H1 (cell line): ENCODE measurements at places on chromosomes 11 and 22. TPM values are rescaled to one million over a fixed set of nuclear protein-coding genes. Genes with fewer than 3 reads are reported as not detected.

The TCN2 gene
- polyA plus RNA-seq = 87.8 and 91.7 TPM in 2 replicates

The NRIP3 gene
- 2.4 and 3.9 TPM in 2 replicates for polyA plus RNA-seq

The KRTAP5-7 gene
- not detected in 2 replicates for polyA plus RNA-seq

The KRTAP5-10 gene
- 0.11 and 0.12 TPM in 2 replicates for polyA plus RNA-seq

The CELSR1 gene
- 9.0 and 16.4 TPM in 2 replicates for polyA plus RNA-seq

The FADD gene
- 29.0 and 37.4 TPM in 2 replicates for polyA plus RNA-seq

DNA sequence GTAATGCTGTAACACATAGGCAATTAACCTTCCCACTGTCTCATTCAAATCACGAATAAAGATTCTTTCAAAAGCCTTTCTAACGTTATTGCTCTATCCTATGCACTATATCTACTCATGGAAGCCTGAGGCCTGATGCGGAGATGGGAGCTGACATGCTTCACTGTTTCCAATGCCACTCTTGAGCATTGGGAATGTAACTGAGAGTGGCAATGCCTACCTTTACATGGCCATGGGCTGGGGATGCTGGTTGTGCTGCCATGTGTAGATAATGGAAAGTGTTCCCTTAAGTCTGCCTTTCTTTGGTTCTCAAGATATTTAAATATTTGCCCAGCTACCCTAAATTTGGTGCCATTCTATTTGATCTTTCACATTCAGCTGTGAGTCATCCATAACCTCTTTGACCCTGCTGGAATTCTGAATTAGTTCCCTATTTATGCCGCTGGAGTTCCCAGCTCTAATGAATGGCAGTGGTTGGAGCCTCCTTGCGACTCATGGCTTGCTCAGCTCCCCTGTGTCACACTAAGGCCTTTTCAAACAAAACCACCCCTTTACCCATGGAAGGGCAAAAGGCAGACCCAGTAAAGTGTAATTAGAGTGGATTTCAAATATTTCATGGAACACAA lies 21.4 kb upstream of the DKK3 start:
- no peak for DNase-seq

DNA sequence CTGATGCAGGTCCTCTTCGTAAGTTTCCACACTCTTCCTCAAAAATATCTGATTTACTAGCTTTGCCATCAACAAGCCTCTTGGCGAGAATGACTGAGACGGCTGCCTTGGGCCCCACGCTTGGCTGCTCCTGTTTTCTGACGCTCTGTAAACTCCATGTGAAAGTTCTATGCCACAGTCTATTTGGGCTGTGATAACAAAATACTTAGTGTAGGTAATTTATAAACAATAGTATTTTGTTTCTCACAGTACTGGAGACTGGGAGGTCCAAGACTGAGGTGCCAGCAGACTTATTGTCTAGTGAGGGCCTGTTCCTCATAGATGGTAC lies 123.2 kb upstream of the SORL1-AS1 start:
- no peak for DNase-seq

GRCh38 chr11:74132833-74133232 lies 38.0 kb downstream of the C2CD3 start:
- DNase-seq = no peak

- no peak for DNase-seq
These were observed 9.4 kb downstream of the IFITM10 start for GRCh38 chr11:1740786-1741530.

- DNase-seq = no peak
These were observed 3.5 kb downstream of the SYVN1 start for GRCh38 chr11:65130631-65131416.

- DNase-seq = peak; percentile 44
These were observed 29.2 kb upstream of the KLHL35 start for GRCh38 chr11:75462117-75462653.

DNA sequence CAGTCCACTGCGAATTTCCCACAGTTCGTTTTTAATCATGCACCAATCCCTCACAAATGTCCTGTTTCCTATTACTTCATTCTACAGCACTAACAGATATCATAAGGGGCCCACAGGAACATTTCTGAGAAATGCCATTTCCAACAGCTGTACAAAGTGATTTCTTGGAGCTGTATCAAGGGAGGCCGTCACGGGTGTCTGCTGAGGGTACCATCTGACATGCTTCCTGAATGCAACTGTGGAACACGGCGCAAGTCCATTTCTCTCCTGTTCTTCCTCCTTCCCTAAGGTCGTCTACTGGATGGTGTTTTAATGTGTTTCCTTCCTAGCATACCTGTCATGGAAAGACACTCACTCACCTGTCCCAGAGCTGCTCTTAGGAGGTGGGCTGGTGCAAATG lies 320.7 kb downstream of the LARGE1 start:
- DNase-seq = no peak

DNA sequence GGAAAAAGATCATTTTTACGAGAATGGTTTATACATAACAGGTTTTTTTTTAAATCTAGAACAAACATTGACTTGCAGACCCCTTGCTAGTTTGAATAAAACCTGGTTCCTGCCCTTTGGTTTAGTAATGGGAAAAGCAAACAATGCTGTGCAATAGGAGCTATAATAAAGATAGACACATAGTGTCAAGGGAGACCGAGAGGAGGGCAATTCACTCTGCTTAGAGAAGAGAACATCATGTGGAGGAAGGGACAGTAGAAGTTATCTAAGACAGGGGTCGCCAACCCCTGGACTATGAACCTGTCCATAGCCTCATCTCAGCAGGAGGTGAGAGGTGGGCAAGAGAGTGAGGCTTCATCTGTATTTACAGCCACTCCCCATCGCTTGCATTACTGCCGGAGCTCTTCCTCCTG lies 7.0 kb upstream of the RDX start:
- DNase-seq = no peak

GRCh38 chr11:86594746-86595145 lies 77.7 kb downstream of the ME3 start:
- no peak for DNase-seq

DNA sequence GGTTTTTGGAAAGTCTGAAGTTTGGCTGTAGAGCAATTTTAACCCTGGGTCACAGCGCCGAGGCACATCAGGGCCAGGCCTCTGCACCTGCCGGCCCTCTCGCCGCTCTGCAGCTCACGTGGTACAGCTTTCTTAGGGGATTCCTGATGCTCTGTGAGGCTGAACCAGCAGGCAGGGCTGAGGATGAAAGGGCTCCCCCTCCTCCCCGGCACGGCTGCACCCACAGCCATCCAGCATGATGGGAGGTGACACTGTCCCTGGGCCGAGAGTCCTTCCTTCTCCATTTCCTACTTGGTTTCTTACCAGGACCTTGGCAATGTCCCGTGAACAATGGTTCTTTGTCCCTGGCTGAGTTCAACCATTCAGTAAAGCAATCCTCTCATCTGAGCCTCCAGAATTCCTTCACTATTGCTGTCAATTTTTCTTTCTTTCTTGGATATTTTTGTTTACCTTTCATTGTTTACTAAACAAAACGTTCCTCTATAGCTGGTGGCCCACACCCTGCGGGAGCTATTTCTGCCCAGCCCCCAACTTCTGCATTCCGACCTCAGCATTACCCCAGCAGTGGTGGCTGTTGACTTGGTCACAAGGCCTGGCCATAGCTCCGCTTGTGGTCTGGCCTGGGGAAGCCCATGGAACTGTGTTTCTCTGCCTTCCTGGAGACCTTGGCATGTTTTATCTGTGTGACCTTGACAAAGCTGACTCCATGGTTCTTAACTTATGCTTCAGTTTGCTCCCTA lies 172.8 kb upstream of the B3GAT1 start:
- peak; percentile 41 for DNase-seq

DNA sequence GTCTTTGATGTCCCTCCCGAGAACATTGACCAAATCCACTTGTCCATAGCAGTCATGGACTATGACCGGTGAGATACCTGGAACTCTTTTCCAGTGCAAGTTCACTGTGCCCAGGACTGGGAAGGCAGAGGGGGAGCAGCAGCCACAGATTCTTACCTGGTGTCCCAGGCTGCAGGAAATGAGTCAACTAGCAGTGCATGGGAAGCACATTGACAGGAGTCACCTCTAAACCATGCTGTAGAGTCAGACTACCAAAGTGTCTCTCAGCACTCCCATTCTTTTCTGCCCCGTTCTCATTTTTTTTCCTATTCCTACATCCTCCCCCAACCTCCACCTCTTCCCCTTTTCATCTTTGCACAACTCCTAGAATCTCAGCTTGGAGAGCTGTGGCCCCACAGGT lies 67.2 kb upstream of the OLFML1 start:
- no peak for DNase-seq

DNA sequence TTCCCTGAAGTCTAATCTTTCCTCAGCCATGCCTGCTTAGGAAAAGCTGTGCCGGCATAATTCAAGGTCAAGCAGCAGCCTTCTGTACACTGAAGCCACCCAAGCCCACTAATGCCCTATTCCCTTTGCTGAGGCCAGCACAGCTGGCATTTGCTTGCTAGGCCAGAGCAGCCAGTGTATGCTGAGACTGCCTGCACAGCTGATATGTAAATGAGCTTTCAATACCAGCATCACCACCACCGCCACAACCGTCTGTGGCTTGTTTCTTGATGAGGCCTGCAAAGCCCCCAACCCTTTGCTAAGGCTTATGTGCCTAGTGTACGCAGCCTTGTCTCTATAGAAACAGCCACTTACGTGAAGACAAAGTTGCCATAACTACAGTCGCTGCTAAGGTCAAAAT lies 56.3 kb upstream of the TNRC6B start:
- no peak for DNase-seq

GRCh38 chr11:22339611-22340010 lies 1.4 kb downstream of the SLC17A6 start:
- no peak for DNase-seq

- no peak for DNase-seq
These were observed 218.7 kb downstream of the FAM76B start for GRCh38 chr11:95570845-95571244.

GRCh38 chr11:130940706-130941105 lies 24.4 kb upstream of the SNX19 start:
- no peak for DNase-seq

DNA sequence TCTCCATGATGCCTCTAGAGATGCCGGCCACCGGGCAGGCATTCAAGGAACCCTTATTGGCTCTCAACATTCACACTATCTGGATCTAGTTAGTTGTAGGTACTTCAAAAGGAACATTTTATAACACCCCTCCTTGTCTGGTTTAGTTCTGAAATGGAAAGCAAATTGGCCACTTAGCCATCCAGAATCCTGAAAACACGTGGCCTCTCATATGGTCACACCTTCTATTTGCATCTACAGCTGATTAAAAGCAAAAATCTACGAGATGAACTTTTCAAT lies 29.2 kb downstream of the ABTB2 start:
- no peak for DNase-seq

GRCh38 chr22:44229331-44229730 lies 48.6 kb downstream of the PARVG start:
- DNase-seq = no peak
